NCI-H2081 (cell line): ENCODE measurements at places on chromosomes 4 and X.
A peak's percentile ranks its signal among the peaks of the same experiment; 100 is the strongest.

DNA sequence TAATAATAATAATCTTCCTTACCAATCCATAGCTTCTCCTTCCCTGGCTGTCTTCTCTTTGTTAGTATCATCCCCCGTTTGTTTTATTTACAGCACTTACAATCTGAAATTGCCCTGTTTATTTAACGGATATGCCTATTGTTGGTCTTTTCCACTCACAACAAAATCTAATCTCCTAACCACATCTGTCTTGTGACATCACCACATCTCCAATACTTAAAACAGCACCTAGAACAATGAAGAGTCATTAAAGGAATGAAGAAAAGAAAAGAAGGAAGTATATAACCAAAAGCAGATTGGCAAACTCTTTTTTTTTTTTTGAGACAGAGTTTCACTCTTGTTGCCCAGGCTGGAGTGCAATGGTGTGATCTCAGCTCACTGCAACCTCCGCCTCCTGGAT lies 38.7 kb upstream of the JADE1 start:
- no peak for DNase-seq

DNA sequence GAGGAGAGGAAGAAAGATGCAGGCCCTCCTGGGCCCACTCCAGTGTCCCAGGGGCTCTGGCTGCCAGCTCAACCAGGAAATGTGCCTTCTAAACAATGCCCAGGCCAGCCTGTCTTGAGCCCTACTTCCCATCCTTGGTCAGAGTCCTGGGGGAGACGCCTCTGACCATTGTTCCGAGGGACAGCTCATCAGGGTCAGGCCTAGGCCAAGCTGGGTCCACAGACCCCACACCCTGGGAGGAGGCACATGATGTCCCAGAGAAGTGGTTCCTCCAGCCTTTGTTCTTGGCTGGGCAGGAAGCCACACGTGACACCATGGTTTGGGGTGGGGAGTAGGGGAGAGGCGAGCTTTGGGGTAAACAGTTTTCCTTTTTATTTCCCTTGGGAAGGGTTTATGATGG lies 102.5 kb downstream of the EFNB1 start:
- no peak for DNase-seq

DNA sequence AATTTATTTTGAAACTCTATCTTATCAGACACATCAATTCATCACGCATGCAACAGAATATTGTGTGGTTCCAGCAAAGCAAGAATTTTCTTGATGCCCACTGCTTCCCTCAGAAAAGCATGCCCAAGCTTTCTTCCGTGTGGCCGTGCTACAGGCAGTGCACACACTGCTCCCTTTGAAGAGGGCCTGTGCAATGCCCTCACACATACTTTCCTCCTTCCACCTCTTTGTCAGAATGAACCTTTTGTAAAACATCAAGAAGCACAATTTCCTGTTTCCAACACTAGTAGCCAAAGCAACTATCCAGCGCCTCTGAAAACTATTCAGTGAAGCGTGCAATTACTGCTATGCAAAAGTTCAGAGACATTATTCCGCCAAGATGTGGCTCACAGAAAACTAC lies 201.7 kb downstream of the NLGN4X start:
- DNase-seq = no peak

GRCh38 chrX:144566592-144566991 lies 680.7 kb upstream of the SPANXN1 start:
- no peak for DNase-seq

DNA sequence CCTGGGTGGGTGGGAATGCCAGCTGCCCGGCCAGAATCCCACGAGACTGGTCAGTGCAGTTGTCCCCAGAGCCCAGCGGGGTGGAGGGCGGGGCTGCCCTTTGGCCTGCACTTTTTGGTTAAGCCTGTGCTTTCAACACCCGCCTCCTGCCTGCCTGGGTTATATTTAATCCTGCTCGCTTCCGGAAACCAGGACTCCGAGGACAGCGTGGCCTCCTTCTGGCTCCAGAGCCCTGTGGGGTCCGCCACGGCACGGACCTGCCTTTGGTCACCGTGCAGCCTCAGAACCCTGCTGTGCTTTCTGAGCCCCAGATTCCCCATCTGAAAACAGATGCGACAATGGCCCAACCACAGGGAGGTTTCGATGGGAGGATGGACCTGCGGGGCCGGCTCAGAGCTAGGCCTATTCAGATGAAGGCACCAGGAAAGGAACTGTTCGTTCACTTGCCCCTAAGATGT lies 29.4 kb upstream of the KIAA0232 start:
- no peak for DNase-seq

- DNase-seq = no peak
Observed at GRCh38 chr4:175035905-175036304, 117.7 kb downstream of the ADAM29 start.

DNA sequence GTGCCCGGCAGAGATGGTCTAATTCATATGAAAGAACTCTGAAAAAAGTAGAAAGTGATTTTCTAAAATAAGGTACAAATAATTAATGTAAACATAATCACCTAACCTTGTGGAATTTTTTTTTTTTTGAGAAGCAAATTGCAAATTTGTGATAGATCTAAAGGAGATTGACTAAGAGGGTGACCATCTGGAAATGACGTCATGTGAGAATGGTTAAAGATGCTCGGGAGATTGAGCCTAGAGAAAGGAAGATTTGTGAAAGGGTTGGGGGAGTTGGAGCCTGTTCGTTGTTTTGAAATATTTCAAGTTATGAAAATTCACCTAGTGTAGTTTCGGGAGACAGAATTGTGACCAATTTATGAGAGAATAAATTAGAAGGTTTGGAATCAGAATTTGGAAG lies 115.7 kb upstream of the ANK2 start:
- DNase-seq = no peak

DNA sequence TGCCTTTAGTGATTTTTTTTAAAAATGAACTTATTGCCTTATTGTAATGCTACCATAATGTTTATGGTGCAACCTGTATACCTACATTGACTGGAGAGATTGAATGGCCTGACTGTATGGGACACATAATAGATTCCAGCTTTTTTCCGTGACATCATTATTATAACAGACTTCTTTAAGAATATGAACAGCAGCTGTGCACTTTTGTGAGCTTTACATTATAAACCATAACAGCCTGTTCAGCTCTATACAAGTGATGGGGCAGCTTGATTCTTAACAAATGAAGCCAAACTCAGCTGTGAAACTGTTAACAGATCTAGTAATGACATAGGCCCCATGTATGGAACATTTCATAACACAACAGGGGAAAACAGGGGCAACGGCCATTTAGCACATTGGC lies 187.0 kb downstream of the BMPR1B start:
- no peak for DNase-seq

DNA sequence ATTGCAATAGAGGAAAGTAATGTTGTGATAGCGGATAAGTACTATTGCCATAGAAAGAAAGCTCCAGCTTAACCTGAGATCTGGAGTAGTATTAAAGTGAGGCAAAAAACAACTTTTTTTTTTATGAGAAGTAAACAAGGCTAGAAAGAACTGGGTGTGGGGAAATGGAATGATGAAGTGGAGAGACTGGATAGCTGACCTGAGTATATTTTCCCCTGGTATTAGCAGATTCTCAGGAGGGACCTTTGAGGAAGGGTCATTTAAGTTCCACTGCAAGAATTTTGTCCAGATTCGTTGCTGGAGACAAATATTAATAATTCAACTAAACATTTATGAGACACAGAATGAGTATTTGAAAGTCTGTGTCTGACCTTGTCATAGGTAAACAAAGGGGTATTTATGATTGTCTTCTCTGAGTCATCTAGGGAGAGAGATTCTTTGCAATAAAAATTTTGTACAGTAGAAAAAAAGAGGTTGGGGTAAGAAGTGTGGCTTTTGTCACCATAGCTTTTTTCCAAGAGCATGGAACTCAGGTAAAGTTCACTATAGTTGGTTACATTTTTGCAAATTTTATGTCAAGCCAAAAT lies 2095.9 kb downstream of the ARAP2 start:
- no peak for DNase-seq

- no peak for DNase-seq
Observed at GRCh38 chrX:40323977-40324376, 226.2 kb upstream of the BCOR start.

DNA sequence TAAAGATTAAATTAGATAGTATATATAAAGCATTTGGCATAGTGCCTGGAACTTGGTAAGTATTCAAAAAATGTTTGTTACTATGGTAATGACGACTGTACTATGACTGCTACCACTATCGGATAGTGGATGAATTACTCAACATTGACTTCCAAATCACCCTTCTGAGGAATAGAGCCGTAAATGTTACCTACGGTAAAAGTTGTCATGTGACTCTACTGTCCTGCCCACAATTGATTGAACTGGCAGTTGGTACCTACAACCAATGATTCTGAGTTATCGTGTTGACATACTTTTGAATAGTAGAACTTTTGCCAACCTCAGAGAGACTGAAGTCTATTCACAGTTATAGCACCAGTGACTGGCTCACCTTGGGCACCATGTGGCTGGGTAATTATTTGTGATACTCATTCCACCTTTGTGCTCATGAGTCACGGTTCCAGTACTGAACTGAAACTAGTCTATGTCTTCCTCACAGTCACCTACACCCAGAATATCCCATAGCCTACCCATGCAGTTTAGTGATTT lies 185.5 kb upstream of the PITX2 start:
- no peak for DNase-seq

GRCh38 chr4:8301851-8302730 lies 32.5 kb downstream of the HTRA3 start:
- no peak for DNase-seq

GRCh38 chr4:169530048-169530447 lies 82.3 kb downstream of the NEK1 start:
- DNase-seq = no peak

DNA sequence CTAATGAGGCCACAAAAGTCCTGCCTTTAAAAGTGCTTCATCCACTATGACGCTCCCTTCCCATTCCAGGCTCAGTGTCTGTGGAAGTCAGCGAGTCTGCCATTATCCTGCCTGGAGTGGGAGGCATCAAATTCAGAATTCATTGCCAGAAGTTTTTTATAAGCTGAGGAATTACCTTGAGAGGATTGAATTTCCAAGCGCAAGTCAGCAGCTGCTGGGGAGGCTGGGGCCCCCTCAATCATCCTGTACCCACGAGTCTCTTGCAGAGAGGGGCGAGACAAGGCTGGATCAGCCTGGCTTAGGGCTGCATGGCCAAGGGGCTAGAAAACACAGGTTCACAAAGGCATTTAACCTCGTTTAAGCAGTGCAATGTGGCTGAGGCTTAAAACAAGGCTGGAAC lies 170.5 kb upstream of the NOCT start:
- DNase-seq = no peak

DNA sequence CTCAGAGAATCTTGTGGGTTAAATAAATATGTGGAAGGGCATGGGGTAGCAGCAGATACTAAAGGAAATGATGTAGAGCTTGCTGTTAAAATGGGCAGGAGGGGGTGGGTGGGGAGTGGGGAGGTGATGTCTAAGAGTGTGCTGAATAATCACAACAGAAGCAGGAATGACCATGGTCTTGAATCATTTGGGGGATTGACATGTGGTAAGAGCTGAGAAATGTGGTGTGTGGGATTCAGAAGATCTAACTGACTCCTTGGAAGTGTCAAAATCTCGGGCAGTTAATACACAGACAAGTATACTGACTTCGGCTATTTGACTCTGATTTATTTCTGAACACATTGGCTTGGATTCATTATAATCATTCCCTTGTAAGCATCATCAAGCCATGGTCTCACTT lies 6.8 kb downstream of the VGLL1 start:
- DNase-seq = no peak

- DNase-seq = no peak
Observed at GRCh38 chrX:132837967-132838366, 120.5 kb downstream of the HS6ST2 start.

DNA sequence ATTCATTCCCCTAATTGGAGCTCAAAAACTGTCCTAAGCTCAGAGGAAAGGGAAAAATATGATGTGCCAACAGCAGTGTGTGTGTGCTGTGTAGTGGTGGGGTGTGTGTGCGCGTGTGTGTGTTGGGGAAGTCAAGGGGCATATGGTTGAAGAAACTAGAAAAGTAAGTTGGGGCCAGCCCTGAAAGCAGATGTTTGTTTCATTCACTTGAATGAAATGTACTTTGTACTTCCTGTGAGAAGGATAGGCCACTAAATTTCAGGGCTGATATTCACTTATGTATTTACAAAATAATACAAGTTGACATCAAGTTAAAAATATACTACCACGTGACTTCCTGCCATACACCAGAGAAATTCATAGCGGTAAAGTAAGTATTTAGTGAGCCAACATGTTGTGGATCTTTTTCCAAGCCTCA lies 151.3 kb upstream of the JADE1 start:
- DNase-seq = no peak

DNA sequence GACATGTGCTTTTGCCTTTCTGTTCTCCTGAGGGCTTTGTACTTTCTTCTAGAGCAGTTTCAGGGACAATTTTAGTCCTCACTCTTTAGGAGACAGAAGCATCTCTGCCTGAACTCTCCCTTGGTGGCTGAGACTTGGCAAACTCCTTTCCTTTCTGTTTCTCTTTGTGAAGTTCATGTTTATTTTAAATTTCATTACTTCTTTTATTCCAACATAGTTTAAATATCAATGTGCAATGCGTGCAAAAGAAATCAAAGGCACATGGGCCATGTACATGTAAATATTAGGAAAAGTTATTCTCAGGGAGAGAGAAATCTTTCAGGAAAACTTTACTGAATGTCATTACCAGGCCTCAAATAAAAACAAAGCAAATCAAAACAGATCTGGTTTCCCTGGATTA lies 177.6 kb downstream of the RNF150 start:
- DNase-seq = no peak

DNA sequence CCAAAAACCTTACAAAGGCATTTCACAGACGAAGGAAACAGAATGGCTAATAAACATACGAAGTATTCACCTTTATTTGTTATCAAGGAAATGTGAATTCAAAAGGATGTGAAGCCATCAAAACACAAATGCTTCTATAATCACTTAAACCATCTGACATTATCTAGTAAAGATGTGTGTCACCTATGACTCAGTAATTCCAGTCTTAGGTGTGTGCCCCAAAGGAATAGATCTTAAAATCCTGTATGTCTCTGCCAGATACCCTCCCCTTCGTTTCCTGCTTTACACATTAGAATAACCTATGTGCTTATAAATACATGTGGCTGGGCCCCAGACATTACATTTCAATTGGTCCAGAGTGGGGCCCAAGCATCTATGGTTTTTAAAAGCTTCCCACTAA lies 41.8 kb upstream of the CEP135 start:
- no peak for DNase-seq

- peak; percentile 25 for DNase-seq
Observed at GRCh38 chr4:155787113-155787710, 28.4 kb downstream of the GUCY1B1 start.

GRCh38 chrX:45006002-45006800 lies 133.2 kb downstream of the KDM6A start:
- DNase-seq = no peak

GRCh38 chr4:172352356-172352755 lies 539.2 kb downstream of the GALNTL6 start:
- DNase-seq = no peak

DNA sequence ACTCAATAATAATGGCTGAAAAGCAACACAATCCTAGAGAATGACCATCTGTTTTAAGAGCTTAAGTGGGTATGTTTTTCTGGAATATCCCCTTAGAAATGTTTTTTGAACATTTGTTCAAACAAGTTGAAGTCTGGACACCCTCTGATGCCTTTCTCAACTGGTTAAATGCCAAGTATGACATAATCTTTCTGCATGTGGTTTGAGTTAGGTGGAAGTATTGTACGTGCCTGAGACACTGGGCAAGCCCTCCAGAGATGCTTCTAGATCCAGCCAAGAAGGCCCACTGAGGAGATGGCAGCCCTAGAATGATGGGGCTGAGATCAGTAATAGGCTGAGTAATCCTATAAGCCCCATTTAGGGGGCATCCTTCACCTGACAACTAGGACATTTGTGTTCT lies 493.1 kb downstream of the MAGEE1 start:
- no peak for DNase-seq

GRCh38 chr4:124111922-124112321 lies 600.6 kb downstream of the ANKRD50 start:
- peak; percentile 47 for DNase-seq
